ENCODE measurements at places on chromosomes 7 and 10.

GRCh38 chr7:55641273-55641691 lies 69.0 kb upstream of the VOPP1 start:
- peak; percentile 5 for DNase-seq

DNA sequence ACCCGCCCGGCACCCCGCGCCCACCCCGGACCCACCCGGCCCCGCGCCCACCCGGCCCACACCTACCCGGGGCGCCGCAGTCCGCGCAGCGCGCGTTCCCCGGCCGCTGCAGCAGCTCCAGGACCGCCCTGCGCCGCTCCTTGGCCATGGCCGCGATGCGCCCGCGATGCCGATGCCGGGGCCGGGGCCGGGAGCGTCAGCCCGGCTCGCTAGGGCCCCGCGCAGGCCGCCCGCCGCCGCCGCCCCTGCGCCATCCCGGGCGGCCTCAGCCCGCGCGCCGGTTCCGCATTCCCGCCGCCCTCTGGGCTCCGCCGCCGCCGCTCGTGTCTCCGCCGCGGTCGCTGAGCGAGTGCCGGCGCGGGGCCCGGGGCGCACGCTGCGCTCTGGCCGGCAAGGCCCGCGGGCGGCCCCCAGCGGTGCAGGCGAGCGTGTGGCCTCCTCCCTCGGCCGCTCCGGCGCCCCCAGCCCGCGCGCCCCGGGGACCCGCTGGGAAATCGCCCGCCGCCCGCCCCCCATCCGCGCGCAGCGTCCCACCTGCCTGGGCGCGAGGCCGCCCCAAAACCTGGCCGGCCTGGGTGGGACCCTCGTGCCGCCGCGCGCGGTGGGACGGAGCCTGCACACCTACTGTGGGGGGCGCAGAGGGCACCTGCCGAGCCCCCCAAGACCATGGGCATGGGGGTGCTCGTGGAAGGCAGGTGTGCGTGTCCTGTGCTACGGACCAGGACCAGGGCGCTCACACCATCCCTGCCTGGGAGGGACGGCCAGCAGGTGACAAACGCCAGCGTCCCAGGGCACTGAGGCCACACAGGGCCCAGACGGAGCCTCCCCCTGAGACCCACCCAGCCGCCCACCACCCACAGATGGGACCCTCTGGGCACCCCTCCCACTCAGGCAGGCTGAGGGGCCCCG lies at the start of gene ADAP1:
ADAP1 (minus strand) TSS at position 351 of the 909 bp plus-strand sequence; CDS start at position 148, 203 bp downstream.
- no peak for DNase-seq

- no peak for DNase-seq
These were observed 41.6 kb upstream of the EPHB6 start for GRCh38 chr7:142813226-142813625.

- no peak for DNase-seq
These were observed 22.1 kb upstream of the PPP1R17 start for GRCh38 chr7:31664890-31665289.

DNA sequence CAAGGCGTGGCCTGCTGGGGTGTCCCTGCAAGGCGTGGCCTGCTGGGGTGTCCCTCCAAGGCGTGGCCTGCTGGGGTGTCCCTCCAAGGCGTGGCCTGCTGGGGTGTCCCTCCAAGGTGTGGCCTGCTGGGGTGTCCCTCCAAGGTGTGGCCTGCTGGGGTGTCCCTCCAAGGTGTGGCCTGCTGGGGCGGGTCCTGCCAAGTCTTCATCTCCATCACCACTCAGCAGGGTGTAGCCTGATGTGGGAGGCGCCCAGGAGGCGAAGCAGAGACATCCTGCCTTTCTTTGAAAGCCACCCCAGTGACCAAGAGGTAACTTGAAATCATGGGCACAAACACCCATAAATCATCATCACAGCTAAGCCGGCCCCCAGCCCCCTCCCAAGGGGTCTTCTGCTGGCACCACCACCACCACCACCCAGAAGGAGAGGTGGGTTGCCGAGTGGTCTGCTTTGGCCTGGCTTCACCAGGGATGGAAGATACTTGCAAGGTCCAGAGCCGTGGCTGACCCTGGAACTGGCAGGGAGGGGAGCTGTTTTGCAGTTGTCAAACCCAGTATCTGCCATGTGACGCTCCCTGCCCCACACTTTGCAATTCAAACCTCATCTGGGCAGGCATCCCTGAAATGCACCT lies 190.6 kb downstream of the EBF3 start:
- no peak for DNase-seq

- DNase-seq: no peak
These were observed 326.2 kb upstream of the KAT6B start for GRCh38 chr10:74500026-74500704.

DNA sequence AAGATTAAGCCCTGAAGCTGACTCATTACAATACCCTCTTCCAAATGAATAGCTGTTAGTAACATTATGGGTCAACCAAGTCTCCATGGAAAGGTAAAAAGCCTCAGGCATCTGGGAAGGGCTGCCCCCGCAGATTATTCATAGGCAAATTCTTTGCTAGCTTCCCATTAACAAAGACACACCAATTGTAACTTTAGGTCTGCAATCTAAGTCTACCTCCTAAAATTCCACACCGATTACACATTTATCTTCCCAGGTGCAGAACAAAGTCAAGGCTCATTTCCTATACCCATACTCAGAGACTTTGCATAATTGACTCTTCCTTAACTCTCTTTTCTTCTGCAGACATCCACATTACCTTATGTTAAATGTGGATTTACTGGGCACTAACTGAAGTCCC lies 826.3 kb upstream of the MBL2 start:
- DNase-seq: no peak

DNA sequence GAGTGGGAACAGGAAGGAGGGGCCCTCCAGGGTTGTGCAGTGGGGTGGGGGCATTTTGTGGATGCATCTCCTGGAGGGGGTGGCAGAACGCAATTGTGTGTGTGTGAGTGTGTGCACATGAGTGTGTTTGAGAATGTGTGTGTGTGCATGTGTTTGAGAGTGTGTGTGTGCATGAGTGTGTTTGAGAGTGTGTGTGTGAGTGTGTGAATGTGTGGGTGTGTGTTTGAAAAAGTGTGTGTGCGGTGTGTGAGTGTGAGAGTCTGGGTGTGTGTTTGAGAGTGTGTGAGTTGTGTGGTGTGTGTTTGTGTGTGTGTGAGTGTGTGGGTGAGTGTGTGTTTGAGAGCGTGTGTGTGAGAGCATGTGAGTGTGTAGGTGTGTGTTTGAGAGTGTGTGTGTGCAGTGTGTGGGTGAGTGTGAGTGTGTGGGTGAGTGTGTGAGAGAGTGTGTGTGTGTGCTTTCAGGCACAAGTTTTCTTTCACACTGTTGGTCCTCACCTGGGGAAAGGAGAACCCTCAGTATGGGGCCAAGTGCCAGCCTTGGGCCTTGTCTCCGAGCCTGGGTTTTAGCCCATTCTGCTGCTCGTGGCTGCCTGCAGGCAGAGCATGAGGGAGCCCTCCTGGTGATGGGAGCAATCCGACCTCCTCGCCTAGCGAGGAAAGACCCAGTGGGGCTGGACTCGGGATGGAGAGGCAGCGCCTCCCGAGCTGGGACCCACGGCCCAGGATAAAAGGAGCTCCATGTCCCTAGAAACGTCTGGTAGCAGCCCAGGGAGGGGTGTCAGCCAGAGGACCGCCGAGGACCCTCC lies 35.6 kb downstream of the CDH23 start:
- DNase-seq: no peak
